ENCODE measurements at places on chromosomes 2 and 18.

GRCh38 chr2:198698230-198698629 lies 759.5 kb downstream of the SATB2 start:
- no peak for DNase-seq

DNA sequence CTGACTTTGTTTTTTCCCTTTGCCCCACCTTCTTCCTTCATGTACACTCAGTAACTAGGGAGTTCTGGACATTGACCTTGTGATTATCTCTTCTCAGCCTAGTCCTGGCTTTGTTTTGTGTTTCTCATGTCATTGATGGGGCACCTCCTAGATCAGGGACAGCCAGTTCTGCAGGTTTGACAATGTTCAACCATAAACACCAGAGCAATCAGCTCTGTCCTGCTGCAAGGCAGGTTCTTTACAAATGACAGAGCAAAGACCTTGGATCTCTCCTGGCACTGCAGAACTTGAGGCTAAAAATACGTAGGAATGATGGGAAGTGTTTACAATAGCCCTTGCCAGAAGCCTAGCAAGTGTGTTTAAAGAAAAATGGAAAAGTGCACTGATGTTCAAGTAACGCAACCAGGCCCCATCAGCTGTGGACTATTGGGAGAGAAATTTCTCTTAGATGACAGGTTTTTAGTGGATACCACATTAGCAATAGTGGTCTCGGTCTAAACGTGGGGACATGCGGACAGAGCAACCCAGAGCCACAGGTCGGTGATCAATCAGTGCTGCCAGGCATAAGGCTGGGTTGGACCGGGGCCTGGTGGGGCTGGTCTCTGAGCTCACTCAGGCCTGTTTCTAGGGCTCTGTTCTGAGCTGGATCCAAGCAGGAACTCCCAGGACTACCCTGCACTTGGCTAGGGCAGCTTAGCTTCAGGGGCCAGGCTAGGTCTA lies 76.8 kb downstream of the SOWAHC start:
- DNase-seq, result peak; percentile 84

- no peak for DNase-seq
Observed at GRCh38 chr2:159206736-159207380, 79.6 kb downstream of the WDSUB1 start.

DNA sequence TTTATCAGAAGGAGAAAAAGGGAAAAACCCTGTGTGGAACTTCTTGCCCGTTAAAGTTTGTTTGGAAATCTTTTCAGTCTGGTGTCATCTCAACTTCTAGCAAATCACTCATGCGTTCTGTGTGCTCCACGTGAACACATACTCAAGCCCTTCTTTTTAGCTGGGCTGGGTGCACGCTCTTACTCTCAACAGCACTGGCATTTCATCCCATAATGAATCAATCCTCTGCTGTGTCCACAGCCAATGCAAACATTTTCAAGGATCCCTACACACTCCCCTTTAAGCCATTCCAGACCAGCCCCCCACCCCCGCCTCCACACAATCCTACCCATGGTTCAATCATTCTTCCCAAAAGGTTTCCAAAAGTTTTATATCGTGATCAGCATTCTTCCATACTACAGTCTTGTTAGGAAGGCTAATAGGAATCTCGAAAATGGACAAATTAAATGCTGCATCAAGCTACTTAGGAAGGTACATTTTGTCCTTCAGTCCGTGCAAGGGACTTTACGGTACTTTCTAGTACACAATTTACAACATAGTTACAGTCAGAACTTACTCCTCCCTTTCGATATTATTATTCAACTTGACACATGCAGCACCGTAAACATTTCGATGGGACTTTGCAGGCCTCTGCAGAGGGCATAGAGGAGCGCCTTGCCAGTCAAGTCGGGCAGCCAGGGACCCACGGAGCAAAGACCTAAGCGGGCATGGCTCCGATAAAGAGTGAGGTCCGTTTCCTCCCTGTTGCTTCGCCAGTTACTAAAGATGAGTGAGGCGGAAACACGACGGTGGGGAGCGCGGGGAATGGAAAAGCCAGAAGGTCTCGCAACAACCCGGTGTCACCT lies 1.4 kb downstream of the PTGR3 start:
- no peak for DNase-seq

DNA sequence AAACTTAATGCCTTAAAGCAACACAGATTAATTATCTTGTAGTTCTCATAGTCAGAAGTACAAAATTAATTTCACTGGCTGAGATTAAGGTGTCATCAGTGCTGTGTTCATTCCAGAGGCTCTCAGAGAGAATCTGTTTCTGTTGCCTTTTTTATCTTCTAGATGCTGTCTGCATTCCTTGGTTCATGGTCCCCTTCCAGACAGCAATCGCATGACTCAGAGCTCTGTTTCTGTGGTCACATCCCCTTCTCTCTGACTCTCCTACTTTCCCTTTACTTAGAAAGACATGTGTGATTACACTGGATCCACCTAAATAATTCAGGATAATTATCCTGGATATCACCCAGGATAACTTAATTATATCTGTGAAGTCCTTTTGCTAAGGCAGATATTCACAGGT lies 148.6 kb downstream of the MAIP1 start:
- peak; percentile 88 for DNase-seq

Measured in islet precursor cell (in vitro differentiated cells).